ENCODE measurements at places on chromosomes 2 and 18.

GRCh38 chr2:76295762-76296161 is 585.0 kb upstream of the GCFC2 start:
- DNase-seq: no peak

DNA sequence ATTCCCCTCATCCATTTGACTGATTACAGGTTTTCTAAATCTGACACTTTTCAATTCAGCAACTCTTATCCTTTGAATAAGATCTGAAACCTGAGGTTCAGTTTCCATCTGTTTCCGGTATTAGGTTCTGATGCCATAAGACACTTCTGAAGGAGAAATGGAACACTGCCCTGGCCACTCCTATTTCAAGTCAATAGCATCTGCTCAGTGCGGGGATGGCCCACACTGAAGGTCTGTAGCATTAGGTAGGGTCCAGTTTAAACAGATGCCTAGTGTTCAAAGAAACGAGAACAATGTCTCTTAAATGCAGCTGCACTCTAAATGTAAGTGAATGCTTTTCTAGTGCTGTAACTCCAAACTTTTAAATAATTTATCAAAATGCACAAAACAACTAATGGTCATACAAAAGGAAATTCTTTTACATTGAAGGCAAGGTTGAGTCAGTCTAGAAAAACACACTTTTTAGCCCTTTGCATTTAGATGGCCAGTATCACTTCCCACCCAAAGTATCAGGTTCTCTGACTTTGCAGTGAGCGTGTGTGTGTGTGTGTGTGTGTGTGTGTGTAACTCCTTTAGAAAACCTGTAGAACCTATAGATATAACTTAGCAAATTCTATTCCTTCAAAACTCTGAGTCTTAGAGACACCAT is 78.2 kb downstream of the STK39 start:
- no peak for DNase-seq

GRCh38 chr18:5444847-5445246 is 99.0 kb downstream of the EPB41L3 start:
- no peak for DNase-seq

DNA sequence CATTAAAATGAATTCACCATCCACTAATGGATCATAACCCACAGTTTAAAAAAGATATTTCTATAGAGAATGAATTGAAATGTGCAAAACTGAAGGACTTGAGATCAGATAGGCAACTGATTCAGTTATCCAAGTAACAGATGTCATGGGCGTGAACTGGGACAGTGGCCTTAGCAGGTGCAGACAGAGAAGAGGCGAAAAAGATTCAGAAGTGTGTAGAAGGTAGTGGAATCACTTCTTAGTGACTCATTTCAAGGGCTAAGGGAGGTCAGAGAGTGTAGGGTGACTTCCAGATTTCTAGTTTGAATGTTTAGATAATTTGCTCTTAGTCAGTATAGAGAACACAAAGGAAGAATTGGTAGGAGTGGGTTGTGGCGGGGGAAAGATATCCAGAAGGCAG is 79.7 kb downstream of the EHBP1 start:
- no peak for DNase-seq

DNA sequence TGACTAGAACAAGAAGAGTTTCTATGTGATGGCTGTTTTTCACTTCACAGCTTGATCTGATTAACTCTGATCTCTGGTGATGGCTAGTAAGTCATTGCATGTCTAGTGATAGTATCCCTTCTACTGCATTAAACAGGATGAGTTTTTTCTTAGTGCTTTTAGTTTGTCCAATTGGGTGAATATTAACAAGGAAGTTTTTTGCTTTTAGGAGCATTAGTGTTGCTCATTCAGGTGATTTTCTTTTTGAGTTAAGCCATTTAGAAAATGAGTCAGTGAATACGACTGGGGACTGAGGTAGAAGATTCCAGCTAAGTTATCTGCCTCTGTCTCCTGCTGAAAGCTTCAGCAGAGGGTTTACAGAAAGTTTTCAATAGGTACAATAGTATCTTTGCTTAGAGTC is 306.7 kb downstream of the PIK3C3 start:
- DNase-seq: no peak

GRCh38 chr18:1292167-1292566 is 387.5 kb downstream of the ADCYAP1 start:
- no peak for DNase-seq

DNA sequence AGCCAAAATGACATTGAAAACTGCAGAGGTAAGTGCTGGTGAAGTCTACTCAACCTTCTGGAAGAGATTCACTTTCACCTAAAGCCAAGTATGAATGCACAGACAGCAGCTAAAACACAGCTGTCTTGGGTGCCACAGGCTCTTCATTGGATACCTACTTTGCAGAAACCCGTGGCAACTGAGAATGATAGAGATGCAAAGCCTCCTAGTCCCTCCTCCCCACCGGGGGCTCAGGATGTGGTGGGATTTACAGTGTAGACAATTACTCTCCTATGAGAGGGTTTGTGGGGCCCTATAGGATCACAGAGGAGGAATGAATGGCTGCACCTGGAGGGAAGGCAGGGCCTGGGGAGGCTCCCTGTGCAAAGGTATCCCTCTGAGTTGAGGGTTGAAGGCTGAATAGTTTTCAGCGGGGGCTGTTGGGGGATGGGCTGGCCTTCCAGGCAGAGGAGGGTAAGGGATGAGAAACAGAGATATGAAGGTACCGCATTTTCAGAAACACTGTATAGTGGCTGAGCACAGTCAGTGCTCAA is 131.6 kb downstream of the RNF144A start:
- no peak for DNase-seq

DNA sequence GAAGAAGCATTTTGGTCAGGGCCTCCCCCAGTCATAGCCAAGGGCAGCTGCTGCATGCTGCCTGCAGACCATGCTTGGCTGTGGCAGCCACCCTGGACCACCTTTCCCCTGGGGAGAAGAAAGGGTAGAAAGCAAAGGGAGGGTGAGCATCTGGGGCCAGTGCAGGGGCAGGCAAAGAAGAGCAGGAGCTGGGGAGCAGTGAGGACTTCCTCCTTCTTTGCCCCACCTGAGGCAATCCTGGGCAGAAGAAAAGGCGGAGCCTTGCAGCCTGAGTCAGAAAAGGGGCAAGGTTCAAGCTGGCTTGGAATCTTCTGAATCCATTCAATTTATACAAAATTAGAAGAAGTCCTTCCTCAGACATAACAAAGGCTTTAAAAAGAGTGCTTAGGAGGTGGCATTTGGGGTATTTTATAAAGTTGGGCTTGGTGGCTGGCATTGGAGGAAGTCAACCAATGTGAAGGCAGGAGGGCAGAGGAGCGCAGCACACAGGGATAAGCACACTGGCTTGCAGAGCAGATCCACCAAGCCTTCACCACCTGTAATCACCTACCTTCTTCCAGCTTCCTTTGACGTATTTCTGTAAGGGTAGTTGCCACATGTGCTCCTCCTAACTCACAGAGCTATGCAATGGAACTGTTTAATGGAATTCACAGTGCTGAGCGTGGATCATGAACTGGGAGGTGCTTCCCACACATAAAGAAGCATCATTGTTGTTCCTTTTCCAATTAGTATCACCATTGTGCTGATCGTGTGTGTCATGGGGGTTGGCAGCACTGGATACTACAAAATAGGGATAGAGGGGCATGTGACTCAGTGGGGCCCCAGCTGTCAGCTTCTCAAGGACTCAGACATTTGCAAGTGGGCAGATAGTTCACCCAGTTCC is 154.4 kb upstream of the EPAS1 start:
- DNase-seq: peak; percentile 21

DNA sequence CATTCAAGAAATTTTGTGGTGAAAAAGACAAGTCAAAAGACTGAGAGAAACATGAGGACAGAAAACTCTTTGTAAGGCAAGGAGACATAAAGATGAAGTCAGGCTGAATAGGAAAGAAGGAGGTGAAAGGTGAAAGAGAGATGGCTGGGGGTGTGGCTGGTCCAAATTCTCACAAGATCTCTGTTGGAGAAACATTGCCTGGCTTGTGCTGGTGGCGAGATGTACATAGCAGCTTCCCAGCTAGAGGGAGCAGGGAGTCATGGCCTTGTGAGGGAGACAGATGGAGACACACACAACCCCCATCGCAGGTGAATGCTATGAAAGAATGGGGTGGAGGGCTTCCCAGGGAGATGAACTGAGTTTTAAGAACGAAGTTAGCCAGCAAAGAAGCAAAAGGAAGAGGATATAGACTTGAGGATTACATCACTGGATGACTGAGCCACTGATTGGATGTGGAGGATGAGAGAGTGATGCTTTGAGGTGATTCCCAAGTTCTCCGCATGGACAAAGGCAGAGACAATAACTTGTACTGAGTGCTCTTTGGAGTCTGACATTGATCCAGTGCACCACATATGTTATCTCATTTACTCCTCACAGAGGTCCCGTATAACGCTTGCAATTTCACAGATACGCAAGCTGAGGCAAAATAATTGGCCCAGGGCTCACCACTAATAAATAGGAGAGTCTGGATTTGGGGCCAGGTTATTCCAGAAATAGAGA is 3.7 kb upstream of the EMX1 start:
- no peak for DNase-seq

GRCh38 chr2:211248841-211249240 is 692.4 kb downstream of the CPS1 start:
- no peak for DNase-seq

- DNase-seq: no peak
These were observed 11.0 kb downstream of the SLC4A3 start for GRCh38 chr2:219638217-219638947.

DNA sequence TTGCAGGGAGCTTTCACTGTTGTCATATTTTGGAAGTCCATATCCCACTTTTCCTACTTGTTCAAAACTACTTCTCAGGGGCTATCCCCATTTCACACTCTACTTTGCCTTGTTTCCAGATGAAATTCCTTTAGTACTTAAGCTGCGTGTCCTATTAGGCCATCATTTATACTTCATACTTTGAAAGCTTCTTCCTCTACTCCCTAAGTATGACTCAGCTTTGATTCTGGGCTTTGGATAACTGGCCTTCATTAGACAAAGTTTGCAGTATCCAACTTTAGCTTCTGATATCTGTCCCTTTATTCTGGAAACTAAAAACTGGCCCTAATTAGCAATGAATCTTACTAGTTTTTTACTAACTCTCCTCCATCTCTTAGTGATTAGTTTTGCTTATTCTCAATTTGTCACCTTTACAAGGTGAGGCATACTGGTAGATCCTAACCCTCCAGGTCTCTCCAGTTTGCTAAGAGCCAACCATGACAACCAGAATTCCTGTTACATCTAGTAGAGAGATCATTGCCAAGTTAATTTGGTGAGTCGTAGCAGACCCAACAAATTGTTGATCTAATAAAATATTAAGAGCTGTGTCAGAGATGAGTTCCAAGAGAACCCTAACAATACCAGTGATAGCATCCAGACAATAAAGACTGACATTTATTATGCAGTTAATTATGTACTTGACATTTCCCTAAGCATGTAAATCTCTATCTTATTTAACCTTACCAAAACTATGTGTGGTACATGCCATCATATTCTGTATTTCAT is 31.2 kb upstream of the ITGAV start:
- DNase-seq: no peak

DNA sequence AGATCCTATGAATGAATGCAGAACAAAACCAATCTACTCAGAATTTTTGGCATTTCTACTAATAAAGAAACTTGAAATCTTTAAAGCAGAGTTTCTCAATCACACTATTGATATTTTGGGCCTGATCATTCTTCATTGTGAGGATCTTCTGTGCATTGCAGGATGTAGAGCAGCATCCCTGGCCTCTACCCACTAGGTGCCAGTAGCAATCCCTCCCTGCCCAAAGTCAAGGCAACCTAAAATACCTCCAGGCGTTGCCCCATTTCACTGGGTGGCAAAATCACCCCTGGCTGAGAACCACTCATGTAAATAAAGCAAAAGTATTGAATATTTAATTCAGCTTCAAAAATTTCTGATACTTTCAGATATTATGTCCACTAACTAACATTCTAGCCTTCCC is 213.0 kb downstream of the SP3 start:
- DNase-seq: peak; percentile 15

GRCh38 chr2:239296020-239296932 is 104.5 kb downstream of the HDAC4 start:
- no peak for DNase-seq

GRCh38 chr2:191318729-191319078 is 73.5 kb downstream of the MYO1B start:
- DNase-seq: no peak

- DNase-seq: no peak
These were observed 20.8 kb downstream of the ATF2 start for GRCh38 chr2:175147186-175147585.

DNA sequence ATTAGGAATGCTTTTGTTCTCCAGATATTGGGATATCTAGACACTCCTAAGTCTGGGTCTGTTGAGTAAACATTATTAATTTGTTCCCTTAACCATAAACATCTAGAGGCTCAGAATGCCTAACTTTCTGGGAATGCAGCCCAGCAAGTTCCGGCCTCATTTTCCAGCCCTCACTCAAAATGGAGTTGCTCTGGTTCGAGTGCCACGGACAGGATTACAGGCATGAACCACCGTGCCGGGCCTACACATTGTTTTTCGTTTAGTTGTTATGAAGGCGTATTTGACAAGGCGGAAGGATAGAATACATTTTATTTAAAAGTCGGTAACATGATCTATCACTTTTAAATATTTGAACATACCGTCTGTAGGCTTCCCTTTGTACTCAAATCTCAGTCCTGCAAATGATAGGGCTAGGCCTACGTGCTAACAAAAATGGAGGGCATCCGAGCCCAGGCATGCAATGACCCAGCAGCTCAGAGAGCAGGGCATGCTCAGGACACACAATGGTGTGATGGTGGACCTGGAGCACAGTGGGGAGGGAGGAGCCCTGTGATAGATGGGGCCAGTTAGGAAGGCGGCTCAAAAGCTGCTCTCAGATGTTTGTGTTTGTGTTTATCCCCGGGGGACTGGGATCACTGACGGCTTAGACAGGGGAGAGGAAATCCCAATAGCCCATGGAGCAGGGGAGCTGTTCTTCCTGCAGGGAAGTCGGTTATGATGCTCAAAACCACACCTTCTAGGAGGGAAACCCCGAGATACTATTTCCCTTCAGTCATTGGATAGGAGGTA is 2.9 kb upstream of the SCYGR1 start:
- no peak for DNase-seq

- DNase-seq: no peak
These were observed 112.2 kb downstream of the CEP192 start for GRCh38 chr18:13103366-13103765.

DNA sequence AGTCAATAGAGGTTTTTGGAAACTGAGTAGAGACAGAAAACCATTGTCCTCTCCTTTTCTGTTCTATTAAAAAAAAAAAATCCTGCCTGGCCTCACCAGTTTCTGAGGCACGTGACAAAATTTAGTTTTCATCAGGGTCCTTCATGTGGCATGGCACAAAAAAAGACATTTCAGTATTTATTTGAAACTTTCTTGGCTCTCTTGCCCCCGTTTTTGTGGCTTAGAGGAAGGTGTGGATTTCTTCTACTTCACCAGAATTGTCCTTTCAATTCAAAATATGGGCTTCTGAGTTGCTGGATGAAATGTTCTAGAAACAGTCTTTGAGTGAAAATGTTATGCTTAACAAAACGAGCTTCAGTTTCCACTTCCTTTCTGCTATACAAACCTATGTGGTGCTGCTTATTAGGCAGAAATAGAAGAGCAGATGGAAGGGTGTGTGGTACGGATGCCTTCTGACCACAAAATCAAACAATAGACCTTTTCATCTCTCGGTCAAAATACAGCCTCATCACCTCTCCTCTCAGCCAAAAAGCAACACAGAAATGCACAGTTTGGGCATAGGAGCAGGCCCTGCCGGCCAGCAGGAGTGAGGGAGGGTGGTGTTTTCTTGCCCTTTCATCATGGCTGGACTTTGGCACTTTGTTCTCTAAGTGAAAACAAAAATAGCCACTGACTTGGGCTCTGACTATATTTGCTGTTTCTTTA is 89.2 kb downstream of the SH3RF3 start:
- no peak for DNase-seq

GRCh38 chr2:232955856-232956255 is 57.2 kb downstream of the NGEF start:
- peak; percentile 58 for DNase-seq

- DNase-seq: no peak
These were observed 228.3 kb downstream of the TWIST2 start for GRCh38 chr2:239075918-239076758.
